Activated T-cell treated with anti-CD3 and anti-CD28 coated beads, Interleukin-2, amount 50 U/mL, for 4 hours (primary cell): ENCODE measurements at places on chromosomes 5 and 9.
A peak's percentile ranks its signal among the peaks of the same experiment; 100 is the strongest.

DNA sequence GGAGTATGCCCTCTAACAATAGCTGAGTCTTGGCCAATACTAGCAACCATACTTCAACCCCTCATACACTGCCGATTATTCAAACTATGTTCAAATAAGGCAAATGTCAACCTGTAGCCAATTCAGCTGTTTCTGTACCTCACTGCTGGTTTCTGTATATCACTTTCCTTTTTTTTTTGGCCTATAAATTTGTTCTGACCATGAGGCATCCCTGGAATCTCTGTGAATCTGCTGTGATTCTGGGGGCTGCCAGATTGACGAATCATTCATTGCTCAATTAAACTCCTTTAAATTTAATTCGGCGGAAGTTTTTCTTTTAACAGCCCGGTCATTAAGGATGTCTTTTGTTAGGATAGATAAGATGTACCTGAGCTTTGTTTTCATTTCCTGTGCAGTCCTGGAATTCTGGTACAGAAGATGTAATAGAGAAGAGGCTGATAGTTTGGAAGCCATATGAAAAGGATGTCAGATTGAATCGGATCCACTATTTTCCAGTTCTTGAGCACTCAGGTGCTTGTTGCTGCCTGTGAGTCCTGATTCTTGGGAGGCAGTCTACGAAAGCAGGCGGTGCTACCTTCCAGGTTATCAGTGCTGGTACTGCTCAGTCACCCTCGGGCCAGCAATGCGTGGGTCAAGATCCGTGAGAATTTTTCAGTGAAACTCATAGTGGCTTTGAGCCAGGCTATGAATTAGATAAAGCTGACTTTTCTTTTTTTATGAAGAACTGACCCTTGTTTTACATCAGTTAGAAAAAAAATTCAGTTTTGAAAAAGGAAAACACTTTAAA is 106.2 kb upstream of the TUT7 start:
- DNase-seq: no peak

GRCh38 chr9:6681147-6681956 is 35.8 kb upstream of the GLDC start:
- DNase-seq: peak; percentile 86

DNA sequence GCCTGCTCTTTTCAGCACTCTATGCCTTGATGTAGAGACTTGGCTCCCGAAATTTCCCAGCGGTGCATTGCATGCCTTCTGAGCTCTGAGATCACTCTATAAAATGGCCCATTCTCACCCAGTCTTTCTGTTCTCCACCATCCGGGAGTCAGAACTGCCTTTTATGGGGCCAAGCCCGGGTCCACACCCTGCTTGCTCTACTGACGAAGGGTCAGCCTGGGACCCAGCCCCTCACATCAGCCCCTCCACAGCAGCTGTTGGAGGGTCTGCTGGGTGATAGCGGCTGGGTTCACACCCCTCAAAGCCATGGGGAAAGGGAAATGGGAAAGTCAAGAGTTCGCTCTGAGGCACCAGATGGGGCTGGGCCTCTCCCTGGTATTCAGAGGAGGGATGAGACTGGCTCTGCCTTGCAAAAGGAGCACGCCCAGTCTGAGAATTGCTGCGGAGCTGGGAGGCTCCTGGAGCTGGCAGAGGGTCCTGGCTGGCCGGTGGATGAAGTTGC is 66.0 kb upstream of the ORM1 start:
- DNase-seq: no peak

GRCh38 chr5:139262742-139263445 is 30.6 kb upstream of the MATR3 start:
- DNase-seq: peak; percentile 55

- DNase-seq: no peak
These were observed 31.0 kb upstream of the GNA14 start for GRCh38 chr9:77679088-77679487.

GRCh38 chr5:3736466-3736865 is 140.8 kb downstream of the IRX1 start:
- no peak for DNase-seq

- no peak for DNase-seq
These were observed 381.4 kb downstream of the GADD45G start for GRCh38 chr9:89986190-89986589.

DNA sequence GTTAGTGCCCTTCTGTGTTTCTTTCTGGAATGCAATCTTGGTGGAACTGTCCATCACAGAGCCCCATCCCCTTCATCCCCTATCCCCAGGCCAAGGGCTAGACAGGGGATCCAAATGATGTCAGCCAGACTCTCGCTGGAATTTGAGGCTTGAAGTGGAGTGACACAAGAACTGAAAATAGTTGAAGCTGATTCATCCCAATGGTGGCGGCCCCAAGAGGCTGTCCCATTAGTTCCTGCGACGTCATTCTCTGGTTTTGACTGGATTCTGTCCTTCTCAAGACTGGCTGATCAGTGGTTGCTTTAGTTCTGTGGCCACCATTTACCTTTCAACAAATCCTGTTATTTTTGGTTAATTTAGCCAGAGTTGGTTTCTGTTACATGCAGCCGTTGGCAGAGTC is 59.9 kb downstream of the SUB1 start:
- DNase-seq: no peak

- DNase-seq: no peak
These were observed 3.4 kb downstream of the CPEB4 start for GRCh38 chr5:173891308-173892116.

GRCh38 chr5:58439094-58439644 is 20.7 kb downstream of the PLK2 start:
- DNase-seq: no peak

- no peak for DNase-seq
These were observed 24.6 kb upstream of the LRRC14B start for GRCh38 chr5:166441-167372.

- no peak for DNase-seq
These were observed 202.6 kb downstream of the DENND1A start for GRCh38 chr9:123727332-123727731.
